ENCODE measurements at places on chromosomes 7 and 10.

GRCh38 chr7:108128514-108128913, 1.6 kb downstream of the LAMB4 start:
- no peak for DNase-seq

- no peak for DNase-seq
Observed at GRCh38 chr10:118595598-118596425, at the start of gene PRLHR. TSS of gene PRLHR (minus strand) at chr10:118595648. CDS start at chr10:118595244, 404 bp downstream.

DNA sequence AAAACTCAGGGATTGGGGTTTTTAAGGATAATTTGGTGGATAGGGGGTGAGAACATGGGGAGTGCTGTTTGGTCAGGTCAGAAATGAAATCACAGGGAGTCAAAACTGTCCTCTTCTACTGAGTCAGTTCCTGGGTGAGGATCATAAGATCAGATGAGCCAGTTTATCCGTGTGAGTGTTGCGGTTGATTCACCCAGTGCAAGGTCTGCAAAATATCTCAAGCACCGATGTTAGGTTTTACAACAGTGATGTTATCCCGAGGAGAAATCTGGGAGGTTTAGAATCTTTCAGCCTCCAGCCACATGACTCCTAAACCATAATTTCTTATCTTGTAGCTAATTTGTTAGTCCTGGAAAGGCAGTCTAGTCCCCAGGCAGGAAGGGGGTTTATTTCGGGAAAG, 31.7 kb upstream of the AGR2 start:
- no peak for DNase-seq

DNA sequence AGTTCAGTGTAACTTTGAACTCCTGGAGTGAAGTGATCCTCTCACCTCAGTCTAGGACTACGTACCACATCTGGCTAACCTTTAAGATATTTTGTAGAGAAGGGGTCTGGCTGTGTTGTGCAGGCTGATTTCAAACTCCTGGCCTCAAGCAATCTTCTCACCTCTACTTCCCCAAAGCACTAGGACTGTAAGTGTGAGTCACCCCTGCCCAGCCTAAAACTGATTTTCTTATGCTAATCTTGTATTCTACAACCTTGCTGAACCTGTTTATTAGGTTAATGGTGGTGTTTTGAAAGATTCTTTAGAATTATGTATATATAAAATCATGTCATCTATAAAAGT, 58.0 kb downstream of the LCOR start:
- no peak for DNase-seq

GRCh38 chr7:64873517-64873916, 29.6 kb upstream of the ZNF273 start:
- no peak for DNase-seq

- no peak for DNase-seq
Observed at GRCh38 chr10:28367929-28368484, 65.1 kb upstream of the MPP7 start.

DNA sequence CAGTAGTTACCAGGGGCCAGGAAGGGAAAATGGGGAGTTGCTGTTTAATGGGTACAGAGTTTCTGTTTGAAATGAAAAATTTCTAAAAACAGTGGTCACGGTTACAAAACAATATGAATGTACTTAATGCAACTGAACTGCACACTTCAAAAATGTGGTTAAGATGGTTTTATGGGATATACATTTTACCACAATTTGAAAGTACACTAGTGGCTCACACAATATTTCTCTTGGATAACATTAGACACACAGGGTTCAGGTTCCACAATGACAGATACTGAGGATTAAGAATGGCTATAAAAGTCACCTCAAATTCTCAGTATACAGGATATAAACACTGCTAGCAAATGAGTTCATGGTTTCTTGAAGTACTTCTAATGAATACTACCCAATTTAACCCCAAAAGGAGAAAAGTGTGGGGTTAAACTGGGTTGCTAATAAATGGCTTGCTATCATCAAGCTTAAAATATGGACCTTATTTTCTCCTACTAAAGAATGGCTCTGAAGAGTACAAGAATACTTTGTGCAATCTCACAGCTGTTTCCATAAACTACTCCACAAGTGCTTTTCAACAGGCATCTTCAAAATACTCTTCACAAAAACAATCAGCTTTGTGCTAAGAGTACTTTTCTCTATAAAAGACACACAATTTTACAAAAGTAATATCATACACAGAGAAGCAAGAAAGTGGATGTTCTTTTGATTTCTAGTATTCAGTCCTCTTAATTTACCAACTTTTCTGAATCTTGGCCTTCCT, 92.9 kb downstream of the SRPK2 start:
- DNase-seq = no peak

- no peak for DNase-seq
Observed at GRCh38 chr7:16086743-16087142, 334.6 kb downstream of the CRPPA start.

DNA sequence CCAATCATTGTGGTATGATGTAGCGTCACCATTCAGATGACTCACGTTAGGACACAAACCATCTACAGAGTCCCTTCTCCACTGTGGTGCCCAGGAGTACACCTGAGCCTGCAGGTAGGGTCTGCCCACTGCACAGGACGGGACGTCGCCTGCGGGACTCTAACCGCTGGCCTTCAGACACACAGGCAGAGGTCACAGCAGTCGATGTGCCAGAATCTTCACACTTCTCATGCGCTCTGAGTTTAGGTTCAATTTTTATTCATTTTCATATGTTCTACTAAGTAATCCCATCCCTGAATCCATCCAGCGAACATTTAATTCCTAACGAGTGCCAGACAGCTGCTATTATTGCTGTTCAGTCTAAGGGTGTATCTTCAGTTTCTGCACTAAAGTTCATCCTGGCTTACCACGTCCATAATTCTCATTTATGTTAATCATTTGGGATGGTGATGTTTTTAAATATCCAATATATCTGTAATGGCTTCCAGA, 73.3 kb downstream of the CXCL12 start:
- no peak for DNase-seq

- DNase-seq = no peak
Observed at GRCh38 chr7:29113384-29114102, 32.8 kb downstream of the CPVL start.

GRCh38 chr10:30056281-30056680, 3.1 kb downstream of the JCAD start:
- no peak for DNase-seq

DNA sequence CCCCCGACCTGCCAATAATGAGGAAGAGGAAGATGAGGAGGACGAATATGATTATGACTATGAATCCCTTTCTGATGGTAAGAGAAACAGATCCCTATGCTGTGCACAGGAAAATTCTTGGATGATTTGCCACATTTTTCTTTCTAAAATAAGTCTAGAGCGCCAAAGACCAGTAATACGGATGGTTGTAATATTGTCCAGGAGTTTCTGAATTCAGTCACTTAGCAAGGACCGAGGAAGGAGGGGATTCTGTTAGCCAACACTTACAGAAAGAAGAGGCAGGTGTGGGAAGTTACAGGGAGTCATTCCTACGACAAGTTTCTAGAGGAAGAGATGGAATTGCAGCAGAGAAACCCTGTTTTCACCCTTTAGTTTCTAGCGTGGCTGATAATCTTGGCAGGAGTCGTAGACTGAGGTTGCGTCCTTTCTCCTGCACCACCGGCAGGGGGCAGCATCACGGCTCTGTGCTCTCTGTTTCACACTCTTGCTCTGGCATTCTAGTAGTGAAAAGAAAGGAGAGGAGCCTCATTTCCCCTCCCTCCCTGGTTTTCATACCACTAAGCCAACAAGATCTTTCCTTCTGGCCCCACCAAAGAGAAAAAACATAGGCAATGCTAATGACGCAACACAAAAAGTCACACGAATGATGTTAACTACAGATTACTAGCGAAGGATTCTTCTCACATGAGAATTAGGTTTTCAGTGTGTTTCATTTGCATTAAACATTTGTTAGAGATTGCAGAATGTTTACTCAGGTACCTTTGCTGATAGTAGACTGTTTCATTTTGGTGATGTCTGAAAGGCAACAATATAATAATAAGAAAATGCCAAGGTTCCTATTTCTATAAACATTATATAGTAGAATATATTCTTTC, 82.7 kb downstream of the NOC3L start:
- peak; percentile 21 for DNase-seq

DNA sequence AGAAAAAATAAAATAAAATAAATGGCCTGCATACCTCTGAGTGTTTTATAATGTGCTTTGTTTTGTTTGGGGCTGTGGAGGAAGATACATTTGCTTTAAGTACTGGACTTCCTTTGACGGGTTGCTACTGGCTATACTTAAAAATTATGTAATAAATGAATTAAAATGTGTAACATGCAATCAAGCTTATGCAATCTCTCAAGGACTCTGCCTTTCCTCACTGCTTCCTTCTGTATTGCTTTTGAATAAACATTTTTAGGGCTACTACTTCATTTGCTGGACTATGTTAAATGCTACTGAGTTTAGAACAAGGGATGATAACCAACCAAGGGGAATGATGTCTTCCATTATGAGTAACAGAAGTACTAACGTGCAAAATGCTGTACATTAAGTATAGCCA, 91.6 kb downstream of the ETV1 start:
- DNase-seq = no peak

DNA sequence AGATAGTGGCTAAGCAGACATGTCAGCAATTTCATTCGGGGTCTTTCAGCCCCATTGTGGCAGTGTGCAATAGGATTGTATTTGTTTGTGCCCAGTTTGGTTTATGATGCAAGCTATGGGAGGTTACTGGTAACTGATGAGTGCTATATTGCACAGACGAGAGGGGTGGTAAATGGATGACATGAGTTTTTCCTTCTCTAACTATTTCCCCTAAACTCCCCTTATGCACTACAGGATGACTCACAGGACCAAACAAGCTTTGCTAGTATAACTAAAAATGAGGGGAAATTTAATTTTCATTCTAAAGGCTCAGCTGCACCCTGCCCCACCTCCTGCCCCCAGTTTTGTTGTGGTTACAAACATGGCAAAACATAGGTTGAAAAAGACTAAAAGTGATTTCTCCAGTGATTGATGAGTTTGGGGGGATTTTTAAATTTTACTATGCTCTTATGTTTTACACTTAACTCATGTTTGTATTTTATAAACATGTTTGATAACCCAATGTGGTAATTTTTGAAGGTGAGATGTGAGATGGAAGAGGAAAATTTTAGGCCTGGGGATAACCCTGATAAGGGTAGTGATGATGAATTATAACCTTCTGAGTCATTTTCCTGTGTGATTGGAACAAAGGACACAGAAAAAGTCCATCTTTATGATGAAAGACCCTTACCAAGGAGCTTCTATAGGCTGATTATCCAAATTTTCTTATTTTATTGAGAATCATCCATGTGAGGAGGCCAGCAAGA, 60.8 kb upstream of the NAMPT start:
- DNase-seq = no peak

DNA sequence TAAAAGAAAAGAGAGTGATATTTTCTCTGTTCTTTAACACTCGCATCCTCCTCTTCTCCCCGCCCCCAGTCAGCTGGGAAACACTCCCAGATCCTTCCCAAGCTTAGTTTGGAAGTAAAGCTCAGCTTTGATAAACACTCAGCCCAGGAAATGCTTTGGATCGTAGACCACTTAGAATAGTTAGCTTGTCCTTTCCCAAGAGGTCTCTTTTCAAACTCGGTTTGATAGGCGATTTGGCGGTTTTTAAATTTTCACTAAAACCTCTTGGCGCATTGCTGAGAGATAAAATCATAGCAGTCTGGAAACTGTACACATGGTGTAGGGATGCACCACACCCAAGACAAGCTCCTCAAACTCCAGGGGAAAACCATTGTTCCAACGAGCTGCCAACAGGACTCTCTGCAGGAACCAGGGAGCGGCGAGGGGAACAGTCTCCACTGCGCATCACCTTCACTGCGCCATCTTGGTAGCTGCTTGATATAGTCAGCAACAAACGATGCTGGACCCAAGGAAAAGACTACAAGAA, 22.3 kb downstream of the SMURF1 start:
- no peak for DNase-seq

- DNase-seq = no peak
Observed at GRCh38 chr10:3427347-3427746, 254.8 kb upstream of the PITRM1 start.

GRCh38 chr10:112471878-112472487, 25.0 kb downstream of the VTI1A start:
- peak; percentile 0 for DNase-seq

DNA sequence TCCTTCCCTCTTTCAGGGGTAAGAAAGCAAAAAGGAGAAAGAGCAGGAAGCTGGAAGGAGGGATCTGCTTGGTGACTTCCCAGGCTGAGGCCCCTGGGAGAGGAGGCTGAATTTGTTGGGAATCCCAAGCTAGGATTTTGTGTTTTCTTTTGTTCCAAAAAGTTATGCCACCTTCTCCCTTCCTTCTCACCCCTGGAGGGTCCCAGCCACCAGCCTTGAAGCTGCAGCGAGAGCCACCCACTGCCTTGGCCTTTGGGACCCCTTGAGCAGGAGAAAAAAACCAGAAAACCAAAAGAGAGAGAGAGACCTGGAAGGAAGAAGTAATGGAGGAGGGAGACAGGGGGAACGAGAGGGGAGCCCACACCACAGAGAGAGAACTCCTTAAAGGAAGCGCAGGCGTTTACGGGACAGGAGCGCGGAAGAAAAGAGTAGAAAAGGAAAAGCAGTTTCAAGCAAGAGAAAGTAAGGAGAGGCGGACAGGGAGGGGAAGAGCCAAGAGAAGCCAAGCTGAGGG, 7.2 kb downstream of the VAX1 start:
- no peak for DNase-seq

DNA sequence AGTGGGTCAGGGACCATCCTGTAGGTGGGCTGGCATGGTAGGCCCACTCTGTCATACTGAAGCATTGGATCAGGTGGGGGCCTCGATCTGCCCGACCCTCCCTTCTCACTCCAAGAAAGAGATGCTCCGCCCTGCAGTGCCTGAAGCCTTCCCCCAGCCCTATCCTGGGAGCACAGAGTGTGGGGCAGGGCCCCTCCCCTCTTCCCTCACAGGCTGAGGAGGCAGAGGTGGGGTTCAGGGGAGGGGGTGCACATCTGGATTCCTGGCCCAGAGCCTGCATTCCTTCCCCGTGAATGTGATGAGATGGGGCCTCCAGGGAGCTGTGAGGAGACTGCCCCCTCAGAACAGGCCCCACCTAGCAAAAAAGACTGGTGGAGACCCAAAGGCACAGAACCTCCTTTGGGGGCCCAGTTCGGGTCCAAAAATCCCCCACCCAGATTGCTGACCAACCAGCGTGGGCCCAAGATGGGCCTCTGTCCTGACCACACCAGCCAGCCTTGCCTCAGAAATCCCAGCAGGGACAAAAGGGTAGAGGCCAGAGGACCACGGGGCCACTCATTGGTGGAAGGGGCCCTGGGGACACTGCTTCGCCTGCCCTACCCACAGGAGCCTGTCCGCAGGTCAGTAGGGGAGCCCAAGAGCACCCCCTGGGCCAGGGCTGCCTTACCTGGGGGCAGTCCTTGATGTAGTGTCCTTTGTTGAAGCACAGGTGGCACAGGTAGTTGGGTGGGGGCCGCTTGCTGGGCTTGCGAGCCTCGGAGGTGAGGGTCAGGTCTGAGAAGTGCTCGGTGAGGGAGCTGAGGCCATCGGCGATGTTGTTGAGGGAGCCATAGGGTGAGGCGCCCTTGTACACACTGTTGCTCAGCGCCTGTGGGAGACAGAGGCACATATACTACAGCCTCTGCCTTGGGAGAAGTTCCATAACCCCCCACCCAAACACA, 13.3 kb downstream of the ZCCHC24 start:
- DNase-seq = no peak

Measured in NCI-H2107 (cell line).